ENCODE measurements at places on chromosomes 7 and 10. TPM values are rescaled to one million over a fixed set of nuclear protein-coding genes. Genes with fewer than 3 reads are reported as not detected.

CPN1 gene
- not detected for total RNA-seq

BMPR1A gene
- total RNA-seq, result 41.2 TPM

A1CF gene
- total RNA-seq, result not detected

NUTM2E gene
- total RNA-seq, result not detected

NT5C2 gene
- 92.7 TPM for total RNA-seq

TMEM26 gene
- total RNA-seq, result 0.46 TPM

ITGA8 gene
- 33.9 TPM for total RNA-seq
